H9 (cell line): ENCODE measurements at places on chromosomes 2 and 18. TPM values are rescaled to one million over a fixed set of nuclear protein-coding genes. Genes with fewer than 3 reads are reported as not detected.

DNA sequence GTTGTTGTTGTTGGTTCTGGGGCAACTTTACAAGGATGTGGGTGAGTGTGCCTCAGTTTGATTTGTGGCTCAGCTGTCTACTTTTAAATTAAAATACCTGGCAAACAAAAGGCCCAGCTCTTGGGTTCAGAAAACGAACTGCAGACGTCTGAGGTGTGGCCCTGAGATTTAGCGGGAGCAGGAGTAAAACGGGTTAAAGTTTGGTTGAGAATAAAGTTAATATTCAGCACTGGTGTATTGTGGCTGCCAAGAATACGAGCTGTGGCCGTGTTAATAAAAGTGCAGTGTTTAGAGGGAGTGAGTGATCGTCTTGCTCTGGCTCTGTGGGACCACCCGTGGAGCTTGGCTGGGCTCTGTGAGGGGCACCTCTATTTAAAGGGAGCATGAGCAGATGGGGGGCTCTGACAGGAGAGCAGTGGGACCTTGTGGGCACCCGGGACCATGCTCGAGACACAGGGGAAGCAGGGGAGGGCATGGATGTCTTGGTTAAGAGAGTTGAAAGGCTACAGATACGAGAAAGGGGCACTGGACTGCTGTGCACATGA lies 80.3 kb downstream of the VAPA start:
- H3K27ac ChIP-seq, result no peak overlapping the region
- H3K4me3 ChIP-seq, result no peak overlapping the region
- H3K4me1 ChIP-seq, result no peaks in the 10 kb centered on the region
- H3K36me3 ChIP-seq, result peaks cover 4% of the 10 kb centered on the region; the same call in 1 of the 2 replicates
- DNase-seq, result no peak

GRCh38 chr2:71923143-71923525 lies 224.5 kb downstream of the CYP26B1 start:
- H3K36me3 ChIP-seq, result no peaks in the 10 kb centered on the region
- no peak for DNase-seq
- no peaks in the 10 kb centered on the region for H3K27me3 ChIP-seq
- no peak overlapping the region for H3K4me3 ChIP-seq
- no peak overlapping the region for H3K27ac ChIP-seq
- no peaks in the 10 kb centered on the region for H3K4me1 ChIP-seq

GRCh38 chr2:128756365-128756717 lies 437.7 kb upstream of the HS6ST1 start:
- no peak overlapping the region for H3K27ac ChIP-seq
- H3K4me3 ChIP-seq, result no peak overlapping the region
- no peaks in the 10 kb centered on the region for H3K36me3 ChIP-seq
- peaks cover 2% of the 10 kb centered on the region; the same call in 1 of the 2 replicates for H3K4me1 ChIP-seq
- H3K27me3 ChIP-seq, result no peaks in the 10 kb centered on the region

DNA sequence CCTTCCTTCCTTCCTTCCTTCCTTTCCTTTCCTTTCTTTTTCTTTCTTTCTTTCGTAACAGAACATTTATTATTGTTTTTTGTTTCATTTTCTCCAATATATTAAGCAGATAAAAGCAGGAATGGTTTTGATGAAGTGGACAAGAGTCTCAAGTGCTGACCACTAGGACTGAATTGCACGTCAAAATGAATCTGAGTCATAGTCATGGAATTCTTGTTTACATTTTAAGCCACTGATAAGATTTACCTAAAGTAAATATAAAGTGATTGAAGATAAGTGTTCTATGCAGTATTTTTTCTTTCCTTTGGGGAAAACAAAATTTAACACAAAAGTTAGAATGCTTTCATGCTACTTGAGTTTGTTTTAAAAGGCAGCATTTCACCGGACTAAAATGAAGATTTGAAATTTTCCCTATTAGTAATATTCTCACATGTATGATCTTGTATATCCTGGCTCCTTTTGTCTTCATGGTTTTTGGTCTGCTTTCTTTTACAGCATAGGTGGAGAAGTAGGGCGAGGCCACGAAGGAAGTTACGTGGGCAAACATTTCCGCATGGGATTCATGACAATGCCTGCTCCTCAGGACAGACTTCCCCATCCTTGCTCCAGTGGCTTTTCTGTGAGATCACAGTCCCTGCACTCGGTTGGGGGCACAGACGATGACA lies 113.5 kb downstream of the NYAP2 start:
- no peak overlapping the region for H3K27ac ChIP-seq
- no peak for DNase-seq
- H3K27me3 ChIP-seq, result no peaks in the 10 kb centered on the region
- H3K4me3 ChIP-seq, result no peak overlapping the region

GRCh38 chr18:22106536-22107292 lies 62.7 kb upstream of the GATA6 start:
- DNase-seq, result no peak
- H3K27me3 ChIP-seq, result no peaks in the 10 kb centered on the region
- H3K4me1 ChIP-seq, result no peaks in the 10 kb centered on the region; the same call in 1 of the 2 replicates
- no peak overlapping the region for H3K27ac ChIP-seq

DNA sequence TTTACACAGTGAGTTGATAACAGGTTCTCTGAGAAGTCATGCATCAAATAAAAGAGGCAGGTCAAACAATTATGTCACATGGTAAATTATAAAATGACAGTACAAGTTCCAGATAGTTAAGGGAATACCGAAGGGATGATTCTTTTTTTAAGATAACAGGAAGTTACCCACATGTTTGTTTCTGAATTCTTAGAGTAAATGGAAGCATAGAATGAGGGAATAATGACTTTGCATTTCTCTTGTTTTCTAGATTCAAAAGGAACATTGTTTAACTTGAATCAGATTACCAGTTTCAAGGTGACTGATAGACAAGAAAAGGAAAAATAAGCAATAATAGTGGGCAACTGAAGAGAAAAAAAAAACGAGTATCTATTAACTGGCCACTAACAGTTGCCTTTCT lies 124.5 kb downstream of the MIB1 start:
- no peaks in the 10 kb centered on the region for H3K4me1 ChIP-seq
- no peak for DNase-seq

GRCh38 chr2:98037206-98037605 lies 41.5 kb upstream of the TMEM131 start:
- H3K4me1 ChIP-seq, result peaks cover 2% of the 10 kb centered on the region; the same call in 1 of the 2 replicates
- H3K4me3 ChIP-seq, result no peak overlapping the region
- no peak overlapping the region for H3K27ac ChIP-seq
- H3K27me3 ChIP-seq, result no peaks in the 10 kb centered on the region
- no peak for DNase-seq
- no peaks in the 10 kb centered on the region for H3K36me3 ChIP-seq

DNA sequence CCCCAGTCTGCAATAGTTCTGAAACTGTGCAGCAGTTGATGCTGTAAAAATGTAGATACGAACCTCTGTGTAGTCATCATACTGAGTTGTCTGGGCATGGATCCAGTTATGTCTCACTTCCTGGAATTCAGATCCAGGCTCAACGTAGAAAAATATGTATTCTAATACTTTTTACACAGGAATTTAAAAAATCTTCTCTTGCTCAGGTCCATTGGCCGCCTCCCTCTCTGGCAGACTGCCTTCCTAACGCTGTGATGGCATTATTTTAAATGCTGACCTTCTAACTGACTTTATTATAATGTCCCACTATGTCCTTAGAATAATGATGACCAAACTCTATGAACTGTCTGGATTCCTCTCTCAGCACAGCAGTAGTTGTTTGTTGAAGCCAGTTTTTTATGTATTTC lies 119.6 kb downstream of the FEZ2 start:
- peaks cover 77% of the 10 kb centered on the region for H3K36me3 ChIP-seq
- H3K4me1 ChIP-seq, result no peaks in the 10 kb centered on the region
- H3K4me3 ChIP-seq, result no peak overlapping the region

GRCh38 chr2:173075781-173076580 lies at the start of gene MAP3K20:
TSS of gene MAP3K20 (plus strand) at chr2:173075846. CDS start at chr2:173091032, 15,186 bp downstream.
- peak; percentile 48 for DNase-seq
- H3K27ac ChIP-seq, result no peak within 1 kb of the TSS
- H3K36me3 ChIP-seq, result no peaks in the 10 kb centered on the region
- peak within 1 kb of the TSS; percentile 80 for H3K4me3 ChIP-seq

GRCh38 chr18:77061946-77062517 lies 70.6 kb downstream of the MBP start:
- H3K27ac ChIP-seq, result no peak overlapping the region
- H3K27me3 ChIP-seq, result no peaks in the 10 kb centered on the region
- DNase-seq, result peak; percentile 52
- peaks cover 2% of the 10 kb centered on the region; the same call in 1 of the 2 replicates for H3K4me1 ChIP-seq
- H3K4me3 ChIP-seq, result no peak overlapping the region

DNA sequence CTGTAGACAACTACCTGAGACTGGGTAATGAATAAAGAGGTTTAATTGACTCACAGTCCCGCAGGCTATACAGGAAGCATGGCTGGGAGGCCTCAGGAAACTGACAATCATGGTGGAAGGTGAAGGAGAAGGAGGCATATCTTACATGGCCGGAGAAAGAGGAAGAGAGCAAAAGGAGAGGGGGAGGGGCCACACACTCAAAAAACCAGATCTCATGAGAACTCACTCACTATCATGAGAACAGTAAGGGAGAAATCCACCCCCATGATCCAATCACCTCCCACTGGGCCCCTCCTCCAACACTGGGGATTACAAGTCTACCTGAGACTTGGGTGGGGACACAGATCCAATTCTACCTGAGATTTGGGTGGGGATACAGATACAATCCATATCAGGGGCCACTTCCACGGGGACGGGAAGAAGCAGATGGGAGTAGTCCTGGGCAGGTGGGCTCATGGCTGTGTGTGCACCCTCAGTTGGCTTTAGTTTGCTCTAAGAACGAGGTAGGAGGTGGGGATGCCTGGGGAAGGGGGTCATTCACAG lies 9.9 kb downstream of the MAB21L4 start:
- H3K36me3 ChIP-seq, result no peaks in the 10 kb centered on the region
- no peak for DNase-seq
- no peaks in the 10 kb centered on the region for H3K4me1 ChIP-seq

GRCh38 chr2:83705146-83705545 lies 753.9 kb downstream of the SUCLG1 start:
- H3K4me3 ChIP-seq, result no peak overlapping the region
- DNase-seq, result no peak
- no peak overlapping the region for H3K27ac ChIP-seq
- no peaks in the 10 kb centered on the region for H3K27me3 ChIP-seq
- H3K36me3 ChIP-seq, result no peaks in the 10 kb centered on the region
- H3K4me1 ChIP-seq, result no peaks in the 10 kb centered on the region

- H3K36me3 ChIP-seq, result no peaks in the 10 kb centered on the region
- H3K4me3 ChIP-seq, result no peak overlapping the region
- H3K27me3 ChIP-seq, result no peaks in the 10 kb centered on the region
- H3K4me1 ChIP-seq, result peaks cover 6% of the 10 kb centered on the region; the same call in 1 of the 2 replicates
- DNase-seq, result no peak
These were observed 45.0 kb downstream of the SLC4A3 start for GRCh38 chr2:219672406-219672805.

- no peaks in the 10 kb centered on the region for H3K27me3 ChIP-seq
- H3K27ac ChIP-seq, result no peak overlapping the region
- peaks cover 11% of the 10 kb centered on the region; the same call in 1 of the 2 replicates for H3K36me3 ChIP-seq
- H3K4me1 ChIP-seq, result no peaks in the 10 kb centered on the region
- DNase-seq, result no peak
- H3K4me3 ChIP-seq, result no peak overlapping the region
These were observed 195.9 kb downstream of the ACKR3 start for GRCh38 chr2:236765478-236765877.

DNA sequence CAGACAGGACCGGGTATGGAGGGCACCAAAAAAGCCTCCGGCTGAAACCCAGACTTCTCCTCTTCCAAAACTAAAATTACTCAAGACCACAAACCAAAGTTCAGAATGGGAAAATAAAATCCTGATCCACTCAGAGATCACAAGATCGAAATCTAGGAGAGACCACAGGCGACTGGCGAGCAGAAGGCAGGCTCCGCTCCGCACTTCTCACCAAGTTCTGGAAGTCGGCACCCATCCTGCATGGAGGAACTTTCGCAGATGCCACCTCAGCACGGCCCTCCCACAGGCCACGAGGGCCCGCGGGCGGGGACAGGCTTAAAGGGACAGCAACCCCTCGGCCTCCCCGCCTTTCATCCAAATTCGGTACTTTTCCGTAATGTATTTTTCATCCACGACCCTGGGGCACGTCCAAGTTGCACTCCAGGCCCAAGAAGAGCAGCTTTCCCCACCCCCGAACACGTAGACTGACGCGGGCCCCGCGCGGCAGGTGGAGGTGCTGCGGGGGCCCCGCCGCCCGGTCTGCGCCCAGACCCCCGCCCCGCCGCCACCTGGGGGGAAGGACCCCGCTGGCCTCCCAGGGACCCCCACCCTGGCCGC lies 43.7 kb downstream of the HDLBP start:
- peak overlapping the region; percentile 79 for H3K4me3 ChIP-seq
- peak; percentile 42 for DNase-seq

GRCh38 chr2:8333177-8333831 lies 348.6 kb upstream of the ID2 start:
- DNase-seq, result no peak
- H3K27ac ChIP-seq, result no peak overlapping the region
- no peaks in the 10 kb centered on the region for H3K27me3 ChIP-seq

DNA sequence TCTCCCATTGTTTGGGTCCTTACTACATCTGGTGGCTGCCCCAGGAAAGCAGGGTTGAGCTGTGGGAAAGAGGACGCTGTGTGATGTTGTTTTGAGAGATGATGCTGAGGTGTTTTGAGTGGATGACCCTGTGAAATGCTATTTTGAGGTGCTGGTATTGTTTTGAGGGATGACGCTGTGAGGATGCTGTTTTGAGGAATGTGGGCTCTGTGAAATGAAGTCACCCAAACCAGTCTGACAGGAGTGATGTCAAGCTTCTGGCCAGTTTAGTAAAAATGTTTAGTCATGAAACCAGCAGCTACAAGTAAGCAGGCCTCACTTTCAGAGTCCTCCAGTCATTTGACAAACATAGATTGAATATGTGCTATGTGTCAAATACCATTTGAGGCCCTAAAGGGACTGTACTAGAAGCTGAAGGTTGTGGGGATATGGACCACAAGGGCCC lies 16.1 kb upstream of the PUM2 start:
- no peak overlapping the region for H3K27ac ChIP-seq
- DNase-seq, result no peak
- no peaks in the 10 kb centered on the region for H3K4me1 ChIP-seq
- no peak overlapping the region; the same call in 2 of the 3 replicates for H3K4me3 ChIP-seq
- no peaks in the 10 kb centered on the region; the same call in 1 of the 2 replicates for H3K36me3 ChIP-seq
- H3K27me3 ChIP-seq, result peaks cover 2% of the 10 kb centered on the region; the same call in 1 of the 2 replicates

- no peaks in the 10 kb centered on the region for H3K4me1 ChIP-seq
- H3K36me3 ChIP-seq, result peaks cover 10% of the 10 kb centered on the region; the same call in 1 of the 2 replicates
- H3K27ac ChIP-seq, result no peak overlapping the region
- no peak for DNase-seq
- H3K27me3 ChIP-seq, result no peaks in the 10 kb centered on the region; the same call in 1 of the 2 replicates
These were observed 194.5 kb upstream of the NXPH2 start for GRCh38 chr2:138974651-138975050.

The CPO gene
- total RNA-seq, result 0.66 and 0.68 TPM in 2 replicates

The RAB17 gene
- total RNA-seq, result 25.9 and 31.9 TPM in 2 replicates

The NUP35 gene
- total RNA-seq, result 53.6 and 53.7 TPM in 2 replicates

The ALK gene
- not detected in 2 replicates for total RNA-seq

The CIB4 gene
- total RNA-seq, result not detected in 2 replicates

The NCL gene
- total RNA-seq, result 1,269 and 1,271 TPM in 2 replicates

The G6PC2 gene
- total RNA-seq, result not detected in 2 replicates

The EDAR gene
- not detected in 2 replicates for total RNA-seq

The PARD3B gene
- 4.3 and 6.4 TPM in 2 replicates for total RNA-seq

The GPATCH11 gene
- total RNA-seq, result 2.9 and 3.1 TPM in 2 replicates
